ENCODE measurements at places on chromosomes 16 and 17. TPM values are rescaled to one million over a fixed set of nuclear protein-coding genes. Genes with fewer than 3 reads are reported as not detected.

DNA sequence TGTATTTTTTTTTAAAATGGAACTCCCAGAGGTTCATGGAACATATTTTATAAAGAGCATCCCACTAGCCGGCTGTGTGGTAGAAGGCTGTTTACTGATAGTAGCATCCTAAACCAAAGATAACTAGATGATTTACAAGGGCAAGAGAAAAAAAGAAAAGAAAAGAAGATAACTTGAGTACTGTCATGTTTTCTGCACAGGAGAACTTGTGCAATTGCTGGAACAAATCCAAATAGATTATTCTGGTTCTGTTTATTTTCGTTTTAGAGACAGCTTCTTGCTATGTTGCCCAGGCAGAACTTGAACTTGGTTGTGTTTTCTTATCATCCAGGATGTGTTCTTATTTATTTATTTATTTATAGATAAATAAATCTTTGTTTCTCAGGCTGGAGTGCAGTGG is 20.9 kb upstream of the PPM1D start:
- no peak for ATAC-seq

GRCh38 chr17:43529947-43530287 is 16.2 kb downstream of the ETV4 start:
- no peak for ATAC-seq

DNA sequence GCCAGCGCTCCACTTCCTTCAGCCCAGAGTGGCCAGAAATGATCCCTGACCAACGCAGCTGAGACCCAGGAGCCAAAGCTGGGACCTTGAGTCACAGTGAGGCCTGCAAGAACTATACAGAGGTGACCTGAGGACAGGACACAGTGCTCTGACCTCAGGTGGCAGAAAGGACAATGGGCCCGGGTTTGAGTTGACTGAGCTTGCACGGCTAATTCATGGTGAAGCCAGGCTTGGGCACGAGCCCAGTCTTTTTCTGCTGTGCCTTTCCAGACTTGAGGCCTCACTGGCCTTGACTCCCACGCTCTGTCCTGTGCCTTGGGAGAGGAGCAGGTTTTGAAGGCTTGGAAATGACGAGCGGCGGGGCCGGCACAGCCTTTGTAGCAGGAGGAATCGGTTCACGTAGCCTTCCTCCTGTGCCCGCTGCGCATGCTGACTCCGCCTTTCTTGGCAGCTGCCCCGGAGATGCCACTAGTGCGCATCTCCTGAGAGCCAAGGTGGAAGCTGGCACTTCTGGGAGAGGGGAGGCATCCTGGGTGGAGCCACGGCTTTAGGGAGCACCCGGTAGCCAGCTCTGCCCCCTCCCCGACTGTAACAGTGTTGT is 34.9 kb downstream of the NDEL1 start:
- no peak for ATAC-seq

Gene CRISPLD2
- total RNA-seq, result 0.30 TPM
